H9 (cell line): ENCODE measurements at places on chromosomes 4 and X. TPM values are rescaled to one million over a fixed set of nuclear protein-coding genes. Genes with fewer than 3 reads are reported as not detected.

DNA sequence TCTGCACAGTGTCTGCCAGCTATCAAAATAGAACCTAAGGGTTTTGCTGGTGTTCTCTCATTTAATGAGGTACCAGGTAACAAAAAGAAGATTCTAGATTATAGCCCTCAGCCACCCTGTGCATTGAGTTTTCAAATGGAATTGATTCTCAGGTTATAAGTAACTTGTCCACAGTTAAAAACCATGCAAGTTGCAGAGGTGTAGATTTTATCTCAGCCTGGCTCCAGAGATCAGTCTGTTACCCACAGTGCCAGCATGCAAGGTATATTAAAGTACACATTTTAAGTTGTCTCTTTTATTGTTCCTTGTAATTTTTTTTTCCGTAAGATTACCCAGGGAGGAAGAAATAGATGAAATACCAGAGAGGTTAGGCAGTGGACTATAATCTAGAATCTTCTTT is 59.7 kb downstream of the RAPGEF2 start:
- no peak for DNase-seq

GRCh38 chr4:74545448-74545847 is 100.5 kb downstream of the AREG start:
- DNase-seq, result no peak

DNA sequence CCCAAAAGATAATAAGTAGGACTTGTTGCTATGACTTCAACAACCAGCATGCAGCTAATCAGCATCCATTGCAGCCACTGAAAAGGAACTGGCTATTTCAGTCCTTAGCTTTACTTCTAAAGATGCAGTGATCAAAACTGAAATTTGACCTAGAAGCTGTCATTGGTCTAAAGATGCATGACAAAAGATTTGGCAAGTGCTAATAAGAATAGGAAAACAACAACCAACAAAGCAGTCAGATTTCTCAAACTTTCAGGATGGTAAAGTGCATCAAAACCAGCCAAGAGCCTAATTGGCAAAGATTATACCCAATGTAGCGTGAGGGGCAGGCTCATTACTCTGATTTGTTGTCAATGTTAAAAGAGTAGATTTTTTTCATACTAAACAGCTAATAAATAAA is 77.1 kb upstream of the WDR17 start:
- DNase-seq, result no peak

DNA sequence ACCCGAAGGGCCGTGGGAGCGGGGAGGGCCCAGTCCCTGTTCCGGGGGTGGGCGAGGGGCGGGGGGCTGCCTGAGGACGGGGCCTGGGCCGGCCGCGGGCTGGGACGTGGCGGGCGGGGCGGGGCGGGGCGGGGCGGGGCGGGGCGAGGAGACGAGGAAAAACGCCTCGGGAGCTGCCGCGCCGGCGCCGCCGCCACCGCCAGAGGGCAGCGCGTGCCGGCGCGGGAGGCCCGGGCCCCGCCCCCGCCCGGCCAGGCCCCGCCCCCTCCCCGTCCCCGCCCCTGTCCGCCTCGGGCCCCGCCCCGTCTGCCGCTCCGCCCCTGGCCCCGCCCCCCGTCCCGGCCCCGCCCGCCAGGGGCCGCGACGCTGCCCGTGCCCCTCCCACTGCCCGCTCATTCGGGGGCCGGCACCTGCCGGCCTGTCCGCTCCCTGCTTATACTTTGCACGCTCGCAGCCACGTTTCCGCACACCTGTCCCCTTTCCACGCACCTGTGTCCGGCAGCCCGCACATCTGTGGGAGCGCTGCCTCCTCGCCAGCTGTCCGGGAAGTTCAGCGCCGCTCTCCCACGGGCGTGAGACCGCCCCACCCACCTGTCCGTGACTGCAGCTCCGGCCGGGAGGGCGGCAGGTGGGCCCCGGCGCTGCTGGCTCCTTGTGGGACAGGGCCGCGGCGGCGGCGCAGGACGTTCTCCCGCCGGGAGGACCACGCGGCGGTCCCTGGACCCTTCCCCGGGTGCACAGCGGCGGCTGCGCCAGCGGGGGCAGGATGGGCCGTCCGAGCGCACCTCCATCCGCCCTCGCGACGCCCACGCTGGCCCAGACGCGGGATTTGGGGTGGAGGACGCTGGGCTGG is 1.7 kb upstream of the FGFRL1 start:
- DNase-seq, result peak; percentile 73

SLC49A3 gene
- 6.8 and 6.9 TPM in 2 replicates for total RNA-seq

MXRA5 gene
- 0.99 and 1.0 TPM in 2 replicates for total RNA-seq

EDA gene
- total RNA-seq, result 7.7 and 8.1 TPM in 2 replicates
